ENCODE measurements at places on chromosomes 2 and 18. TPM values are rescaled to one million over a fixed set of nuclear protein-coding genes. Genes with fewer than 3 reads are reported as not detected.

The NFE2L2 gene
- polyA plus RNA-seq: 13.8 TPM

The TTN gene
- polyA plus RNA-seq: 0.30 TPM

The FN1 gene
- 42.4 TPM for polyA plus RNA-seq

The BBS5 gene
- 0.50 TPM for polyA plus RNA-seq

The NCL gene
- 61.2 TPM for polyA plus RNA-seq

DNA sequence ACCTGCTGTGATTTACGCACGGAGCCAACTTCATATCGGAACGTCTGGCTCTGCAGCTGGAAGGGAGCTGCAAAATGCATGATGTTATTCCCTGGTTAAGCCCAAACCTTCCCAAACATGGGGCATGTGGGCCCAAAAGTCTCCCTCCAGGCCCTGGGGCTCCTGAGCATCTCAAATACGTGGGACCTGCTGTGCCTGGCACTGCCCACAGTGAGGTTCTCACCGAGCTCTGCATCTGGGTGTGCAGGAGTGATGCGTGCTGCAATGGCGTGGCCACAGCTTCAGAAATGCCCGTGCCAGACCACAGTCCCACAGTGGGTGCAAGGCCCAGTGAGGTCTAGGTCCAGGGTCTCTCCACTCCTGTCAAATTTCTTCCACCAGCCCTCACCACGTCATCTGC, 503.3 kb downstream of the EIPR1 start:
- no peak for DNase-seq
- H3K27ac ChIP-seq: no peak overlapping the region
- no peaks in the 10 kb centered on the region for H3K36me3 ChIP-seq
- no peaks in the 10 kb centered on the region for H3K27me3 ChIP-seq

DNA sequence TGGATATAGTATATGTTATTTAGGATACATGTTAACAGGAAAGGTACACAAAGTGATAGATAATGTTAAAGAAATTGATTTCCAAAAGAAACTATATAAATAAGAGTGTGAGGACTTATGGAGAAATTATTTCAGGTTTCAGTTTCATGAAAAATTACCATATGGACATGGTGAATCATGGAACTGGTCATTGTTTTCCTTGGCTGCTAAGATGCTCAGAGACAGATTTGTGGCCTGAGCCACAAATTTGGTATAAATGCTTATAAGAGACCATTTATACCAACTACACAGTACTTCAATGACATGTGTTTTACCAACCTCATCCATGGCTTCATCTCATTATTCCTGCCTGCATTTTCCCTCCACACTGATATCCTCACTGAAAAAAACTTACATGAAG, 188.1 kb downstream of the FMNL2 start:
- no peaks in the 10 kb centered on the region for H3K4me1 ChIP-seq
- no peak for DNase-seq
- no peaks in the 10 kb centered on the region for H3K36me3 ChIP-seq
- no peak overlapping the region for H3K27ac ChIP-seq
- no peaks in the 10 kb centered on the region for H3K27me3 ChIP-seq
- H3K4me3 ChIP-seq: no peak overlapping the region

DNA sequence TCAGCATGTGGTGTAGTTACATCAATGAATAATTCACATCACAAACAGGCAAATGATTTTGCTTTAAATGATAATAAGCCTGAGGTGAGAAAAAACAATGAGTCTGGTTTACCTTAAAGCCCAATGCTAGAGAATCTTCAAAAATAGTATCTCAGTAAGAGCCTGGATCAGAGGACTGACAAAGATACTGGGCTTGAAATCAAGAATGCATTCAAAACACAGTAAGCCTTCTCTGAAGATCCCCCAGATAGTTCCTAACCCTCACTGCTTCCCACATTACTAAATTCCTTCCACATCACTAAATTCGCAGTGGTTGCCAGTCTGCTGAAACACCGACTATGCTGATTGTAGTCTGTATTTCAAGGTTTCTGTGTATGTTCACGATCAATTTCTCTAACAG, 514.9 kb downstream of the SUCLG1 start:
- no peak overlapping the region for H3K4me3 ChIP-seq
- H3K27ac ChIP-seq: no peak overlapping the region
- H3K36me3 ChIP-seq: no peaks in the 10 kb centered on the region

DNA sequence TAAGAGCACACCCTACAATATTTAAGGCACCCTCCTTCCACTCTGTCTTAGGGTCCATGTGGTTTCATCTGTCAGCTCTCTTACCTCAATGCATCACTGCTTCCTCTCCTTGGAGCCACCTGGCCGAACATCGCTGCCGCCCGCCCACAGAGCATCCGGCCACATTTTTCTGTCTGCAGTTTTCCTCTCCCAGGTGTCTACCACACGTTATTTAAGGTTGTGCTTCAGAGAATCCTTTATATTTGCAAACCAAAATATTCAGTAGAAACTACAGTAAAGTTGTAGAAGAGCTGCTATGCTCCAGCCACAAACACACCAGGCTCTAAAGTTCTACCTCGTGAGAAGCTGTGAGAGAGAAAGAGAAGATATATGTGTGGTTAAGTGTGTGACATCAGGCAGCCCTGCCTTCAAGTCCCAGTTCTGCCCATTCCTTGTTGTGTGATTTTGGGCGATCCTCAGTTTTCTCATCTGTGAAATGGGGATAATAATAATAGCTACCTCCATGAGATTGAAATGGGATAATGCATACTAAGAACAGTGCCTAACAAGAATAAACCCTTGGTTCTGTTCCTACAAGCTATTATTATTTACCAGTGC, 4.9 kb upstream of the STK17B start:
- peaks cover 3% of the 10 kb centered on the region for H3K4me1 ChIP-seq
- H3K27me3 ChIP-seq: no peaks in the 10 kb centered on the region
- H3K4me3 ChIP-seq: no peak overlapping the region
- H3K36me3 ChIP-seq: no peaks in the 10 kb centered on the region
- H3K27ac ChIP-seq: no peak overlapping the region

- no peak overlapping the region for H3K4me3 ChIP-seq
- DNase-seq: no peak
- no peaks in the 10 kb centered on the region for H3K27me3 ChIP-seq
- no peak overlapping the region for H3K27ac ChIP-seq
Measured at GRCh38 chr2:124065636-124066035, 40.5 kb downstream of the CNTNAP5 start.

- DNase-seq: no peak
- no peaks in the 10 kb centered on the region for H3K4me1 ChIP-seq
- H3K4me3 ChIP-seq: no peak overlapping the region
- H3K36me3 ChIP-seq: no peaks in the 10 kb centered on the region
- H3K27ac ChIP-seq: no peak overlapping the region
Measured at GRCh38 chr18:66874812-66875474, 271.1 kb upstream of the CDH19 start.

DNA sequence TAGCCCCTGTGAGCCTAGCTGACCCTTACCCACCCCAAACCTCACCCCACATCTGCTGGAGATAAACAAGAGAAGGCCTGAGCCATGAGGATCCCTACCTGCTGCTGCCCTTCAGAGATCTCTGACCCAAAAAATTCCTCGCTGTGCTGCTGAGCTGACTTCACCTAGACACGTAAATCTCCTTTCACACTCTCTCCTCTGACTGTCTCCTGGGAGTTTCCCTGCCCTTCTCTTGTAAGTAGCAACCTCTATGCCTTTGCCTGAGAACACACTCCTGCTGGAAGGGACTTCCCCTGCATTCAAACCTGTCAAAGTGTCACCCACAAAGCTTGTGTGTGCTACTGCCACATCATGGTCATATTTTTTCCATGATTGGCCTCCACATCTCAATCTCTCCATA, 134.2 kb upstream of the NOL4 start:
- no peaks in the 10 kb centered on the region for H3K4me1 ChIP-seq
- DNase-seq: no peak
- no peak overlapping the region for H3K27ac ChIP-seq
- no peaks in the 10 kb centered on the region for H3K27me3 ChIP-seq
- H3K36me3 ChIP-seq: no peaks in the 10 kb centered on the region

DNA sequence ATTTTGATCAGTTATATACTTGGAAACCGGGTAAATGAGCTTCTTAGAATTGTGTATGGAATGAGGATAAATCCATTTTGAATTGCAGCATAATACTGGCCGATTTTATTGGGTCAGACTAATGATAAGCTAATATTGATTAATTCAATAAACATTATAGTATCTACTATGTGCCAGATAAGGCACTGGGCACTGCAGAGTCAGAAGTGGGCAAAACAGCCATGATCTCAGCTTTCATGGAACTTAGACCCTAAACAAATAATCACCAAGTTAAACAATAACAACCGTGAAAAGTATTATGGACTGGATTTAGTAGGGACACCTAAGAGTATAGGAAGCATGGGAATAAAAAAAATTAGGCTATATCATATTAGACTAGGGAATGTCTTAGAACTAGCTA, 297.0 kb upstream of the PKDCC start:
- H3K27ac ChIP-seq: no peak overlapping the region
- no peak for DNase-seq
- no peaks in the 10 kb centered on the region for H3K4me1 ChIP-seq
- no peaks in the 10 kb centered on the region for H3K27me3 ChIP-seq

DNA sequence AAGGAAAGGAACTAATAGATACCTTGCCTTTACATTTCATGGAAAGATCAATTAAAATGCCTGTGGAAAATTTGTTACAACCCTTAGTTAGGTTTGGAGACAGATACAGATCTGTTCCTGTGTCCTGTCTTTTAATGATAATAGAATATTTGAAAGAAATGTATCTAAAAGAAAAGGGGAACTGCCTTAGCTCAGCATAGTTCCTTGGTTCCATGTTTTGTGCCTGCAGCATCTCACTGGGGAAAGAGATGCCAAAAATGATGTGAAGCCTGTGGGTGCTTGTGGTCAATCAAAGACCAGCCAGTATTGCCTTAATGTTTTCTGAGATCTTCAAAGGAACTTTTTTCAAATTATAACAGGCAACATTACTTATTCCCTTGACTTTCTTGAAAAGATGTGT, 147.6 kb downstream of the ADCYAP1 start:
- H3K27me3 ChIP-seq: no peaks in the 10 kb centered on the region
- no peak overlapping the region for H3K27ac ChIP-seq
- no peaks in the 10 kb centered on the region for H3K36me3 ChIP-seq
- H3K4me3 ChIP-seq: no peak overlapping the region
- no peak for DNase-seq

GRCh38 chr2:237588044-237588696, 2.4 kb downstream of the RAB17 start:
- peak overlapping the region; percentile 26 for H3K4me3 ChIP-seq
- no peak overlapping the region for H3K27ac ChIP-seq
- H3K36me3 ChIP-seq: no peaks in the 10 kb centered on the region
- DNase-seq: no peak
- H3K27me3 ChIP-seq: no peaks in the 10 kb centered on the region

- DNase-seq: no peak
- no peaks in the 10 kb centered on the region for H3K36me3 ChIP-seq
- 0 out of 2 replicates have a peak, but pooled peaks cover 3% of the 10 kb centered on the region for H3K4me1 ChIP-seq
- H3K27me3 ChIP-seq: no peaks in the 10 kb centered on the region
- no peak overlapping the region for H3K4me3 ChIP-seq
Measured at GRCh38 chr2:128623776-128624761, 305.4 kb upstream of the HS6ST1 start.

DNA sequence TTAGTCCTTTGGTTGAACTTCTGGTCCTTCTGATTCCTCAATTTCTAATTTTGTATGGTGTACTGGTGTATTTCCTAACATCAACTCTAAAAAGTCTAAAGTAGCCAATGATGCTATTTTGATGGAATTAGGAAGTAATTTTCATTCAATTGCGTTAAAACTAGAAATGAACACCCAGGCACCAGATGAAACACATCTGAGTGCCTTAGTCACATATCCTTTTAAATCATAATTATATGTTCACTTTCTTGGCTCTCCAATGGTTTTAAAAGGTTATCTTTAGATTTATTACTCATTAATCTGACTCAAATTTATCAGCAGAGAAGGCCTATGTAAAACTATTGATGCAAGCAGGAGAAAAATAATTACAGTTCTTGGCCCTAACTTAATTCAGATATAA, 119.7 kb downstream of the GAREM1 start:
- no peaks in the 10 kb centered on the region for H3K36me3 ChIP-seq
- no peak for DNase-seq
- H3K27me3 ChIP-seq: no peaks in the 10 kb centered on the region
- no peak overlapping the region for H3K27ac ChIP-seq
- no peaks in the 10 kb centered on the region for H3K4me1 ChIP-seq

DNA sequence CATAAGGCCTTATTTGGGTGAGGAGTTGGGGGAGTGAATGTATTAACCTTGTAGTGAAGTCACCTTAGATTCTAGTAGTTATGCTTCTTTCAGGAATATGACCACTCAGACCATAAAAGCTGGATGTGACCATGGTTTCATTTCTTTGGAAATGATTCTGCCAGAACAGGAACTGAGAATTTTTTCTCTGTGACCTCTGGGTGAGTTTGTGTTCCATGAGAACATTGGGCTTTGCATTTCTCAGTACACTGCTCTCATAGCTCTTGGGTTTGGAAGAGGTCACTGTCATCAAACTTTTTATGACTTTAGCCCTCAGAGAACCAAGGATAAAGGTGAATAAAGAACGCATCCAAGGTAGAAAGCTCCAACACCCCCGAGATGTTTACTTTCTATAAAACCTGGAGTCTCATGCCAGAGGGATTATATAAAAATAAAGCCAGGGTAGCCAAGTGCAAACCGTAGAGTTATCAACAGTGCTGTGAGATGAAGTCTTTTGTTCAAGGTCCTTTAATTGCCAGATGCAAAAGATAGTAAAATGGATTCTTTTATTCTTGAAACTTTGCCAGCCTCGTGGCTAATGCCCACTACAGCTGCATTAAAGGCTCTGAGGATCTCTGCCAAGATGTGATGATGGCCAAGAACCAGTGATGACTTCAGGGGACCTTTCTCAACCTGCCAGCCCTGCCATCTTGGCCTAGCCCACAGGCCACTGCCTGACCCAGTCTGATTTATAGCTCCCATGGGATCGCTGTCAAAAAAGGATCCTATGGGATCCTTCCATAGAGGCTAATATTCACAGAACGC, 27.8 kb upstream of the MAT2A start:
- H3K4me1 ChIP-seq: no peaks in the 10 kb centered on the region
- no peak for DNase-seq
- H3K4me3 ChIP-seq: no peak overlapping the region
- H3K27me3 ChIP-seq: no peaks in the 10 kb centered on the region
- H3K36me3 ChIP-seq: no peaks in the 10 kb centered on the region

- no peak for DNase-seq
- H3K36me3 ChIP-seq: no peaks in the 10 kb centered on the region
- no peaks in the 10 kb centered on the region for H3K27me3 ChIP-seq
- no peak overlapping the region for H3K27ac ChIP-seq
Measured at GRCh38 chr2:215621381-215621780, 185.5 kb upstream of the FN1 start.

DNA sequence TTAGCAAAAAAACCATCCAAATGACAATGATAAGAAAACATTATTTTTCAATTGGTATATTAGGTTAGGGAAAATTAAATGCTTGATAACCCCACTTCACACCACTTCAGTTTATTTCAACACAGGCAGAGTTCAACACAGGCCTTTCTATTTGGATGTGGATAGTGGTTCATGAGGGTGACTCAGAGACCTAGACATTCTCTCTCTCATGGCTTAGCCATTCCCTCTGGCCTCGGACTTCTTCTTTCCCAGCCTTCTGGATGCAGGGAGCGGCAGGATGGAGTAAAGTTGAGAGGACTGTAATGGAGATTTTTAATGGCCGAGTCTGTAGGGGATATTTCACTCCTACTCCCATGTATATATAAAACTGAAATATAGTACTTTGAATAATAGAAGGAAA, 109.7 kb downstream of the CTNNA2 start:
- H3K27ac ChIP-seq: no peak overlapping the region
- H3K36me3 ChIP-seq: no peaks in the 10 kb centered on the region
- no peak overlapping the region for H3K4me3 ChIP-seq
- no peaks in the 10 kb centered on the region for H3K27me3 ChIP-seq
- H3K4me1 ChIP-seq: no peaks in the 10 kb centered on the region

GRCh38 chr2:3598912-3599854, 4.3 kb downstream of the COLEC11 start:
- DNase-seq: no peak
- H3K27ac ChIP-seq: no peak overlapping the region
- no peaks in the 10 kb centered on the region for H3K36me3 ChIP-seq
- no peaks in the 10 kb centered on the region for H3K4me1 ChIP-seq
- H3K27me3 ChIP-seq: no peaks in the 10 kb centered on the region

Measured in H1 (cell line).